ENCODE measurements at places on chromosomes 5 and 9.

GRCh38 chr5:71907608-71908145 lies 188.6 kb downstream of the CARTPT start:
- no peak for DNase-seq

DNA sequence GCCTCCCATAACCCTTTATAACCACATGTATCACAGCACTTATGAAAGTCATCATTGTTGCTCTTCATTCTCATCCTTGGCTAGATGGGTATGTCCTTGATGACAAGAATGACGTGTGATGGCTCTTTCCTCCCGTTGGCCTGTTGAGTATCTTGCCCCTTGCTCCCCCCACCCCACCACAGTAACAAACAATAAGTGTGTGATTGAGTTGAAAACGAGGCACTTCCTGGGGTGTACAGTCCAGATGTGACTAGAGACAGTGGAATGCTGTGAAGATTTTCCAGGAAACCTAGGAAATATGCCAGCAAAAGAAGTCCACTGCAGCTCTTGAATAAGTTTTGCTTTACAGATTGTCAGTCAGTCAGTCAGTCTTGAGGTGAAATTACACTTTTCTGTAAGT lies 262.5 kb downstream of the ELAVL2 start:
- no peak for DNase-seq

GRCh38 chr9:92963831-92964606 lies 16.7 kb downstream of the FGD3 start:
- no peak for DNase-seq

DNA sequence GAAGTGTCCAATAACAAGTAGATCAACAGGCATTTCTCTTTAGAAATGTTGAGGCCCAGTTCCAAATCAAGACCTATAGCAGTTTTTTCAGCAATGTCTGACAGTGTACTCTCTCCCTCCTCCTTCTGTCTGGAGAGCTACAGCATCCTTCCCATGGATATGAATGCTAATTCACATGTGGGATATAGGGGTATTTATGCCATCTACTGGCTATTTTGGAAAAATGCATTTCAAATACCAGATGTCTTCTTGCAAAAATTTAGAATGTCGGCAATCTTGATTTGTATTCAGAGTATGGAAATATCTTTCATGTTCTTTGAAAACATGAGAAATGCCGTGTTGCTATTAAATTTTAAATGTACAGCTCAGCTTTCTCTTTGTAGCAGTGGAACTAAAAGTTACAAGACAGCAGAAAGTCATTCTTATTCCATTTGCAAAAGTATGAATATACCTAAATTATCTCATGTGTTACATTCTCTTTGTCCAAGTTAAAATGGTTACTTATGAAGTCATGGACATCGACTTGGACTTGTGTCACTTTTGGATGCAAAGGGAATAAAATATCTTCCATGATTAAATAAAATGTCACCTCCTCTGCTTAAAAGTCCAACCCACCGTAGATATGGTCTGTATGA lies 647.8 kb downstream of the TAF11L14 start:
- peak; percentile 67 for DNase-seq

- no peak for DNase-seq
Observed at GRCh38 chr5:59445741-59446140, 447.8 kb downstream of the PDE4D start.
